H4 (cell line): ENCODE measurements at places on chromosomes 5 and 9. TPM values are rescaled to one million over a fixed set of nuclear protein-coding genes. Genes with fewer than 3 reads are reported as not detected.
A peak's percentile ranks its signal among the peaks of the same experiment; 100 is the strongest.

ZNF462 gene
- 6.5 and 8.2 TPM in 2 replicates for total RNA-seq

LCN12 gene
- total RNA-seq, result not detected in 2 replicates

TAS2R1 gene
- total RNA-seq, result not detected in 2 replicates

CDKN2B-AS1 gene
- total RNA-seq, result not detected in 2 replicates

ANKRD34B gene
- total RNA-seq, result not detected in 2 replicates

SLC25A2 gene
- not detected in 2 replicates for total RNA-seq

STC2 gene
- 36.6 and 43.8 TPM in 2 replicates for total RNA-seq

PCDHA8 gene
- 0.04 and 0.17 TPM in 2 replicates for total RNA-seq

PPP3R2 gene
- total RNA-seq, result not detected in 2 replicates

GRCh38 chr5:99955962-99956361 lies 579.2 kb upstream of the FAM174A start:
- no peak for DNase-seq

DNA sequence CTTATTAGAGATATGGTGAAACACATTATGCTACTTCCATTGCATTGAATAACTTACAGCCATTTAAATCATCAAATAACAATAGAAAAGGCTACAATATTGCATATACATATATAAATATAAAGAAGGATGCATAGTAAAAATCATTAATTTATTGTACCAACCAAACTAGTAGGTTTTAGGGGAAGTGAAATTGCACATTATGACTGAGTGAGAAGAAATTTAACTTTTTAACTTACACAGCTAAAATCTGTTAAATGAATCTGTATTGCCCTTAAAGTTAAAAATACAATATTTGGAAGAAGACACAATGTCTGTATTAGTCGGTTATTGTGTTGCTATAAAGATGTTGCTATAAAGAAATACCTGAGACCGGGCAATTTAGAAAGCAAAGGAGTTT lies 2073.7 kb upstream of the ACO1 start:
- DNase-seq, result no peak

DNA sequence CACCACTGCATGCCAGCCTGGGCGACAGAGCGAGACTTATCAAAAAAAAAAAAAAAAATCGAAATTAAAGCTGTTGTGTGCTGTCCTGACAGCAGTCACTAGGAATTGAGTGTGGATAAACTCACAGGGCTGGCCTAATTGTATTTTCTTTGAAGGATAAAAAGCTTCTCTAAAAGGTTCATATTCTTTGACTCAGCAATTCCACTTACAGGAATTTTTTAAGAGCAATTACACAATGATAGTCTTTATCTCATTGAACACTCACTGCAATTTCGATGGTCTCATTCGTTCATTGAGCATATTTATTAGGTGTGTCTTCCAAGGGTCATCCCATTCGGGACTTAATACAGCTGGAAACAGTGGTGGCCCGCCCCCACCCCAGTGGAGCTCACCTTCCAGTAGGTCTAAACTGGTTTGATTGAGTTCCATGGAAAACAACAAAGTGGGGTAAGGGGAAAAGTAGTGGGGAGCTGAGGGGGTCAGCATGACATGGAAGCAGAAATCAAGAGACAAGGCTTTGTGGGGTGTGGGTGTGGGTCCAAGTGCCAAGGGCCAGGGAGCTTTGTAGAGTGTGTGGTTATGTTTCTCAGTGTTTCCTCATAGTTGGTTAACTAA lies 6.7 kb downstream of the CDK9 start:
- no peak for DNase-seq

GRCh38 chr5:68873198-68873597 lies 220.6 kb upstream of the SLC30A5 start:
- DNase-seq, result no peak

DNA sequence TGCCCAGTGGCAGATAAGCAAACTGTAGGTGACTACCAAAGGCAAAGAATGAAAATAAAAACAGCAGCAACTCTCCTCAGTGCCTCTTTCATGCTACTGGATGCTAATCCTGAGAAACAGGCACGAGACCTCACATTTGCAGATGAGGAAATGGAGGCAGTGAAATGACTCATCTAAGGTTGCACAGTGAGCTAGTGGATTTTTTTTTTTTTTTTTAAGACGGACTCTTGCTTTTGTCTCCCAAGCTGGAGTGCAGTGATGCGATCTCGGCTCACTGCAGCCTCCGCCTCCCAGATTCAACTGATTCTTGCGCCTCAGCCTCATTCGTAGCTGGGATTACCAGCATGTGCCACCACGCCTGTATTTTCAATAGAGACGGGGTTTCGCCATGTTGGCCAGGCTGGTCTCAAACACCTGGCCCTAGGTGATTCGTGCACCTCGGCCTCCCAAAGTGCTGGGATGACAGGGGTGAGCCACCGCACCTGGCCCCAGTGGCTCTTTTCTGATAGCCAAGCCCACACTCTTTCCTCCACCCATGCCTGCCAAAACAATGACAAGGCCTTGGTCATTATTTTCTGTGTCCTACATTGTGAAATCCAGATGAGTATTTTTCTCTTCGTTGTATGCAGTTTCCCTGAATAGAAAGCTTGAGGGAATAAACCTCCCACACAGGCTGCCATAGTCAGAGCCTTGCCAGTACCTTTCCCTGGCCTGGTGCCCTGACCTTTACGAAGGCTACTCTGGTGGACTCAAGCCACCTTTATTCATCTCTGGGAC lies 19.2 kb downstream of the DOCK2 start:
- DNase-seq, result no peak

- DNase-seq, result no peak
Measured at GRCh38 chr5:10474521-10475075, 32.9 kb downstream of the ROPN1L start.

GRCh38 chr5:122816756-122817155 lies 28.7 kb upstream of the SNX24 start:
- no peak for DNase-seq

- DNase-seq, result no peak
Measured at GRCh38 chr5:115465431-115465830, 79.1 kb downstream of the FEM1C start.

DNA sequence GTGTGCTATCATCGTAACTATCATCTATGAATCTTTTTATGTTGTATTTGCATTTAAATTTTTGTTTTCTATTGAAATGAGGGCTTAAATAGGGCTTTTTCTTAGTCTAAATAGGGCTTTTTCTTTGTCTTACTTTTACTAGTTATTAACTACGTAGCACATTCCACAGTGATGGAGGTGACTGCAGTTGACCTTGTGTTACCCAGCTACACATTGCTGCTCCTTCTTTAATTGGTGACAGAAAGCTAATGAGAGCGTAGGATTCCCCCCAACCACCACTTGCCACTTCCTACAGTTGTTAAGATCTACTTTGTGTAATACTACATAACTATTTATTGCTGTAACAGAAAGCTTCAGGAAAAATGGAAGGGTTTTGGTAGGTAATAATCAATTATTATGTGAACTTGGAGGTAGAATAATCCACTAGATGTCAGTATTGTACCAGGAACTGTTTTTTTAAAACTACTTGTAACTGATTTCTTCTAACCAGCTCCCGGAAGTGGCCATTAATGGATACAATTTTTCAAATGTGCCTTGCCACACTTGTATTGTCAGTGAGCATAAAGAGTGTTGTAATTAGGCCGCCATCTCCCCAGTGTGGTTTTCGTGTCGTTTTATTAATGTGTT lies 18.0 kb downstream of the MTRR start:
- DNase-seq, result peak; percentile 42

GRCh38 chr5:14739981-14740380 lies 75.5 kb downstream of the OTULIN start:
- DNase-seq, result no peak

- peak; percentile 44 for DNase-seq
Measured at GRCh38 chr9:78601957-78602565, 305.1 kb downstream of the PSAT1 start.

- DNase-seq, result no peak
Measured at GRCh38 chr9:123883634-123884033, 46.3 kb downstream of the DENND1A start.

- no peak for DNase-seq
Measured at GRCh38 chr9:19901586-19901985, 112.7 kb upstream of the SLC24A2 start.

GRCh38 chr9:2228641-2229040 lies 213.5 kb downstream of the SMARCA2 start:
- DNase-seq, result no peak

GRCh38 chr5:116308391-116308790 lies 223.6 kb downstream of the COMMD10 start:
- no peak for DNase-seq

- DNase-seq, result no peak
Measured at GRCh38 chr5:126471875-126472537, 48.8 kb downstream of the GRAMD2B start.

GRCh38 chr9:16928179-16928945 lies 57.9 kb upstream of the BNC2 start:
- DNase-seq, result peak; percentile 5

DNA sequence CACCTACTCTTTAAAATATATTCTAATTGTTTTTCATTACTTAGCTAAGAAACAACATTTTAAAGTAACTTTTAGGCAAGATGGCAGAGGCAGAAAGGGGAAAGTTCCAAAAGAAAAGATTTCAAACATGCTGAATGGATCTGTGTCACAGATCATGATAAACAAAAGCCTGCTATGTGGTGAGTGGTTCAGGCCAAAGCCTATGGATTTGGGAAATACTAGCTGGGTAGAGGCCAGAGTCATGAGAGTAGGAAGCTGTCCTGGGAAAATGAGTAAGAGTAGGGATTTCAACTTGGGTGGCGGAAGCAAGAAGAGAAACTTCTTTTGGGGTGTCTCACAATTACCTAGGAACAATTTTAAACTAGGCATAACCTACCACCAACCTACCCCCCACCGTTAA lies 68.7 kb upstream of the GRHPR start:
- DNase-seq, result no peak

DNA sequence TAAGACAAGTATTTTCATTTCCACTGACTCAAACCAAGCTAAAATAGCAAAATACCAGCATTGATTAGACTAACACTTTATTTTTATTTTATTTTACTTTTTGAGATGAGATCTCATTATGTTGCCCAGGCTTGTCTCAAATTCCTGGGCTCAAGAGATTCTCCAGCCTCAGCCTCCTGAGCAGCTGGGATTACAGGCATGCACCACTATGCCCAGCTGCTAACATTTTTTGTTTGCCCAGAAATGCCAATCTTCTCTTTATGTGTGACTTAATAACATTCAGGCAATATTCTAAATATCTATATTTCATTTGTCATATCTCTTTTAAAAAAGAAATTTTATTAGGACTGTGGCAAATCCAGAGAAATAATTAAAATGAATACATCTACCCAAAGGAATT lies 55.0 kb downstream of the OXCT1 start:
- no peak for DNase-seq

DNA sequence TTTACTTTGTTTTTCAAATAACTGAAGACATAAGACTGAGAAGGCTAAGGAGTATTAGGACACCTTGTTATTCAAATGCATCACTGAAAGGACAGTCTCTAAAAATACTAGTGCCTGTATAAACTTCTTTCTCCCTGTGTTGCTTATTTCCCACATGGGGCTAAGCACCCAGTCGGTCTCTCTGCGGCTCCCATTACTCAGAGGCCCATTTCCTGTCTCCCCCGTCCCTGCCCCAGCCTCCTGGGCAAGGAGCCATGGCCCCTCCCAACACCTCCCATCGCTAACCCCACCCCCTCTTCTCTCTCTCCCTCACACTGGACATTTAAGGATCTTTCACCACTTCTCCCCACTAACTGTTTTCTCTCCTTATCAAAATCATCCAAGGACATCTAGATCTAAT lies 81.9 kb downstream of the EBF1 start:
- peak; percentile 81 for DNase-seq

GRCh38 chr5:6805841-6806240 lies 92.6 kb downstream of the TENT4A start:
- DNase-seq, result no peak
